GM23338 (cell line): ENCODE measurements at places on chromosomes 1 and 21. TPM values are rescaled to one million over a fixed set of nuclear protein-coding genes. Genes with fewer than 3 reads are reported as not detected.

The BCAR3 gene
- total RNA-seq: 9.7 and 10.5 TPM in 2 replicates

DNA sequence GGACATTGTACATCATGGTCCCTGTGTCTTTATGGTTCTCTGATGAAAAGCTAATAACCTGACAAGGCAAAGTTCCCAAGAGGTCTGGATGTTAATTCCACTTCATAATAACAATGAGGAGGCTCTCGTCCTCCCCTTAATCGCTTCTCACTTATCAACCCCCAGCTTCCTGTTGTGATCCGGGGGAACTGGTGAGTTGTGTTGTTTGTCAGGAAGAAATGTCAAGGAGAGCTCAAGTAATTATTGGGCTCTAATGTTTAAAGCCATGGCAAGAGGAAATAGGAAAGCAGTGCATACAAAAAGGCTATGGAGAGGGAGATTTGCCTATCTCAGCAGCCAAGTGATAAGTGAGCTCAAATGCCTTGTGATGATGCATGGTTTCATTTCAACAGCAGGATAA is 42.8 kb upstream of the RASAL2 start:
- H3K27ac ChIP-seq: no peak overlapping the region
- no peak overlapping the region for H3K4me3 ChIP-seq
- H3K36me3 ChIP-seq: no peaks in the 10 kb centered on the region
- DNase-seq: no peak
- H3K27me3 ChIP-seq: no peaks in the 10 kb centered on the region
- H3K4me1 ChIP-seq: peaks cover 42% of the 10 kb centered on the region

GRCh38 chr1:209513226-209513625 is 70.3 kb upstream of the CAMK1G start:
- no peak overlapping the region for H3K27ac ChIP-seq
- H3K4me3 ChIP-seq: no peak overlapping the region
- H3K27me3 ChIP-seq: no peaks in the 10 kb centered on the region
- no peaks in the 10 kb centered on the region for H3K36me3 ChIP-seq
- DNase-seq: peak; percentile 84

GRCh38 chr1:209749670-209750323 is 6.1 kb upstream of the TRAF3IP3 start:
- peaks cover 4% of the 10 kb centered on the region; the same call in 1 of the 2 replicates for H3K4me1 ChIP-seq
- H3K27ac ChIP-seq: no peak overlapping the region
- H3K4me3 ChIP-seq: no peak overlapping the region
- no peaks in the 10 kb centered on the region for H3K36me3 ChIP-seq

The GLIS1 gene
- 0.04 and 0.31 TPM in 2 replicates for total RNA-seq

DNA sequence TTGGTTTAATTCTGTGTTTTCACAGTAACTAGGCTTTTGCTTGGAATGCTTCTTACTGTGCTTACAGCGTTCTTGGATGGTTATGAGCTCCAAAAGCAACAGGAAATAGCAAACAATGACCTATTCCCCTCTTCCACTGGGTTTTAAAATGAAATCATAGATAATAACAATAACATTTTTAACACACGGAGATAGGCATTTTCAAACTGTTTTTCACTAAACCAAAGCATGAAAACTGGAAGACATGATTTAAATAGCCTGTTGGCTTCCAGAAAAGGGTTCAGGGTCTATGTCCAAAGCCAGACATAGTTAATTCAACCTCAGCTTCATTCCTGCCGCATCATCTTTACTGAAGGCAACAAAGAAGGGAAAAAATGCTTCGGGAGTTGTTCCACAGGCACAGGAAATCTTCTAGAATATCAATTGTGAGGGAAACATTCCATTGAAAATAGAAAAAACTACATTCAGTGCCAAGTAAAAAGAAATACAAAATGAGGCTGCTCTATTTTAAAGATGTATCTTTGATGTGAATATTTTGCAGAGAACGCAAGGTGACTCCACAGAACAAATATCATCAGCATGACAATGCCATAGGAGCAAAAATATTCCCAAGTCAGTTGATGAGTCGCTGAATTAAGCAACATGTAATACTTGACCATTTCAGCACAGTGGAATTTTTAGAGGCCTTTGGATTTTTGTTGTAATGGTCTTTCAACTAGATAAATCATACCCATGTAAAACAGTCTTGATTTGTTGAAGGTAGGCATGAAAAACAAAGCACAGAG is 80.7 kb downstream of the NID1 start:
- H3K27me3 ChIP-seq: no peaks in the 10 kb centered on the region
- no peak overlapping the region for H3K4me3 ChIP-seq
- H3K36me3 ChIP-seq: peaks cover under 1% of the 10 kb centered on the region; the same call in 1 of the 2 replicates
- peaks cover 10% of the 10 kb centered on the region; the same call in 1 of the 2 replicates for H3K4me1 ChIP-seq

The NTMT2 gene
- not detected in 2 replicates for total RNA-seq

DNA sequence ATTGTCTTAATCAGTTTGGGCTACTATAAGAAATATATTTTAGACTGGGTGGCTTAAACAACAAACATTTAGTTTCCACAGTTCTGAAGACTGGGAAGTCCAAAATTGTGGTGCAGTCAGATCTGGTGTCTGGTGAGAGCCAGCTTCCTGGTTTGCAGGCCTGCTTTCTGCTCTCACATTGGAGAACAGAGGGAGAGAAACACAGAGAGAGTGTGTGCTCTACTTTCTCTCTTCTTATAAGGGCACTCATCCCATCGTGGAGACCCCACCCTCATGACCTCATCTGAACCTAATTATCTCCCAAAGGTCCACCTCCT is 4.1 kb downstream of the LEPR start:
- H3K27me3 ChIP-seq: no peaks in the 10 kb centered on the region
- no peaks in the 10 kb centered on the region for H3K36me3 ChIP-seq
- peaks cover 22% of the 10 kb centered on the region for H3K4me1 ChIP-seq
- H3K27ac ChIP-seq: no peak overlapping the region; the same call in 1 of the 2 replicates
- H3K4me3 ChIP-seq: no peak overlapping the region

GRCh38 chr1:206013026-206013795 is 10.0 kb upstream of the RAB7B start:
- H3K36me3 ChIP-seq: no peaks in the 10 kb centered on the region
- H3K4me1 ChIP-seq: no peaks in the 10 kb centered on the region
- no peaks in the 10 kb centered on the region for H3K27me3 ChIP-seq
- DNase-seq: no peak
- H3K4me3 ChIP-seq: no peak overlapping the region

The CRABP2 gene
- total RNA-seq: 35.1 and 45.9 TPM in 2 replicates

DNA sequence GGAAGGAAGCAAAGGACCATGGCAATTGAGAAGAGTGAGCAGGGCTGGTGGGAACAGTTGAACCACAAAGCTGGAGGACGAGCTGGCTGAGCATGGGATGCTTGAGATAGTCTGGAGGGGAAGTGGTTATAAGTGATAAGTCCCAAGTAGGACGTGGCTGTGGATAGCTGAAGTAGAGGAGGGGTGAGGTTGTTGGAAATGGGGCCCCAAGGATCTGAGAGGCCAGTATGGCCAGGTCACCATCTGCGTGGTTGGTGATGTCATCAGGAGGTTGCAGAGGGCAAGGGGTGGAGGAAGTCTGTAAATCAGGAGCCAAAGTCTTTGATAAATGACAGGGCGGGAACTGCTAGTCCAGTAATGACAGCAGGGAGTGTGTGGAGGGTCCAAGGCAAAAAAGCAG is 11.0 kb upstream of the REN start:
- no peak overlapping the region for H3K27ac ChIP-seq
- H3K4me3 ChIP-seq: no peak overlapping the region
- H3K4me1 ChIP-seq: no peaks in the 10 kb centered on the region
- no peaks in the 10 kb centered on the region for H3K27me3 ChIP-seq
